ENCODE measurements at places on chromosomes 2 and 18.

- peak; percentile 67 for DNase-seq
Observed at GRCh38 chr2:65292461-65293011, 64.9 kb downstream of the ACTR2 start.

DNA sequence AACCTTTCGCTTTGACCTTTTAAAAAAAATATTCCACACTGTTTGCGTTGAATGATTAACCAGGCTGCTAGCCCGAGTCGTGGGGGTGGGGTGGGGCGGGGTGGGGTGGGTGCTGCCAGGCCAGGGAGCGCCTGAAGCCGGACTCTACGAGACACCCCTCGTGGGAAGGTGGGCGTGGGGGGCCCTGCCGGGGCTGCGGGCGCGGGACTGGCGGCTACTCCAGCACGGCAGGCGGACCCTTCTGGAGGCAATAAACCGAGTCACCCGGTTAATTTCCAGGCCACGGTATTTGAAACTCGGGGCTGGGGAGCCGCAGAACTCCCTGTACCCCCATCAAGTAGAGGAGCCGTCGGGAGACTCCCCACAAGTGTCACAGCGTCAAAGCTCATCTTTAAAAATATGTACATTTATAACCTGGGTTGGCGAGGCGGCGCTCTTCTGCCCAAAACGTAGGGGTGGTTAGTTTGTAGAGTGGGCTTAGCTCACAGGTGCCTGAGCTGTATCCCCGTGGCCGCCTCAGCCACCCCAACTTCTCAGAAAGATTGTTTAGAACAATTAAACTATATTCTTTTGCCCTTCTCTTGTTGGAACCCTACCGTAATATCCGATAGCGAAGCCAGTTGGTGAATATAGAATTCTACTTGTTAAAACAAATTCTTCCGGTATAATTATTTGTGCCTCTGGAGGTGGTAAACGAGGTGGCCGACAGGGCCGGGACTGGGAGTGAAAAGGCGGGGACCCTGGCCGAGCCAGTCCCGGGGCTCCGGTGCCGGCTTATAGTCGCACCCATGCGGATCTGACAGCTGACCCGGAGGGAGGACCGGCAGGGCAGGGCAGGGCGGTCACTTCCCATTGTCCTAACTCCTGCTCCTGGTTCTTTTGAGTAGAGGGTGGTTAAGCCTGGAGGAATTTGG, 1.4 kb downstream of the B3GNT2 start:
- no peak for DNase-seq

- DNase-seq, result no peak
Observed at GRCh38 chr2:54364409-54364808, 91.7 kb upstream of the SPTBN1 start.

DNA sequence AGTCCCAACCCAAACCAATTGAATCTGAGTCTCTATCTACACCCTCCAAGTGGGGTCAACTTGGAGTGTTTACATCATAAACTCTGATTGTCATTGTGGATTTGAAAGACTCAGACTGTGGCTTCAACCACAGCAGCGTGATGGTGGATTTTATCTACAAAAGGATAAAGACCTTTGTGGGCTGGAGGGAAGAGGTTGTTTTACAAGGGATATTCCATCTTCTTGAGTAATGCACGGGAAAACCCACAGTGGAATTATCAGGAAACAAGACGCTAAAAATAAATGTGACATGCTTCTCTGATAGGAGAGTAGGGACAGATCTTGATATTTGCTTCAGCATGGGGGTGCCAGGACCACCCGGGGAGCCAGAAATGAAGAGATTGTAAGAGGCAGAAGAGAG, 93.5 kb downstream of the LPIN1 start:
- DNase-seq, result no peak

GRCh38 chr2:64516651-64517510, 7.2 kb upstream of the AFTPH start:
- DNase-seq, result no peak

GRCh38 chr18:72762515-72763122, 105.2 kb downstream of the NETO1 start:
- DNase-seq, result peak; percentile 69

- DNase-seq, result no peak
Observed at GRCh38 chr2:177161741-177162460, 50.7 kb upstream of the HNRNPA3 start.

- DNase-seq, result no peak
Observed at GRCh38 chr18:32420084-32420750, 50.5 kb downstream of the GAREM1 start.

- DNase-seq, result no peak
Observed at GRCh38 chr2:113211226-113212105, 37.7 kb downstream of the PSD4 start.
